NCI-H748 treated with DMSO at 0.1 percent for 48 hours (cell line): ENCODE measurements at places on chromosomes 6 and 20.

GRCh38 chr6:29737707-29738630, 14.7 kb downstream of the HLA-F start:
- peak; percentile 48 for DNase-seq

DNA sequence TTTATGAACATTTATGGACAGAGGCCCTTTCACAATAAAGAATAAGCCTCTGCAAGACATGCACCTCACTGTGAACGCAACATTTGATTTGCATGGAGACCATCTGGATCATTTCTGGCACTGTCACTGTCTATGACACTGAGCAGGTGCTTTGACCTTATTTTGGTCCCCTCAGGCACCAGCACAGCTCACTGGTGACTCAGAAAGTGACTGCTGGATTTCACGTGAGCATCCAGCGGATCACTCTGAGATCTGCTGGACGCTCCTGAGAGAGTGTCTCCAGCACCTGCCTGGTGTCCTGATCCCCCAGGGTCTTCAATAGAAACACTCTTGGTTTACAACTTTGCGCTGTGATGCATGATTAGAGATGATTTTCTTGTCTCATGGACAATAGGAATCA, 375.7 kb downstream of the TENT5A start:
- no peak for DNase-seq

- DNase-seq: no peak
Observed at GRCh38 chr6:165895421-165896165, 232.6 kb upstream of the PDE10A start.

DNA sequence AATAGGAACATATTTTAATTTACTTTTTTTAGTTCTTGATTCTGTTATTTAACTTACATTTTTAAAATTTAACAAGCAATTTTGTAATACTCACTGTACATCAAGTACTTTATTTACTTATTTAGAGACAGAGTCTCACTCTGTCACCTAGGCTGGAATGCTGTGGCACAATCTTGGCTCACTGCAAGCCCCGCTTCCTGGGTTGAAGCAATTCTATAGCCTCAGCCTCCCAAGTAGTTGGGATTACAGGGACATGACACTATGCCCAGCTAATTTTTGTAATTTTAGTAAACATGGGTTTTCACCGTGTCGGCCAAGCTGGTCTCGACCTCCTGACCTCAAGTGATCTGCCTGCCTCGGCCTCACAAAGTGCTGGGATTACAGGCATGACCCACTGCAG, 7.0 kb downstream of the BTN3A3 start:
- no peak for DNase-seq

GRCh38 chr20:36974660-36975059, 23.2 kb upstream of the SAMHD1 start:
- DNase-seq: no peak

DNA sequence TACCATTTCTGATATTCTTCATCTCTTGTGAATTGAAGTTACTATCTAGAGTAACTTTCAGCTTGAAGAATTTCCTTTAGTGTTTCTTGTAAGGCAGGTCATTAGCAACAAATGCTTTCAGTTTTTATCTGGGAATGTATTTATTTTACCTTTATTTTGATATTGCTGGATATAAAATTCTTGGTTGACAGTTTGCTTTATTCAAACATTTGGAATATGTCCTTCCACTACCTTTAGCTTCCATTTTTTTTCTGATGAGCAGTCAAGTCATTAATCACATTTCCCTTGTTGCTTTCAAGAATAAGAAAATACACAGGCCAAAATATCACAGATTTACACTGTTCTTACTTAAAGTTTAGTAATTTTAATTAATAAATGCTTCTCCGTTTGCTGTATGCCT, 5.7 kb upstream of the NELFCD start:
- DNase-seq: no peak

DNA sequence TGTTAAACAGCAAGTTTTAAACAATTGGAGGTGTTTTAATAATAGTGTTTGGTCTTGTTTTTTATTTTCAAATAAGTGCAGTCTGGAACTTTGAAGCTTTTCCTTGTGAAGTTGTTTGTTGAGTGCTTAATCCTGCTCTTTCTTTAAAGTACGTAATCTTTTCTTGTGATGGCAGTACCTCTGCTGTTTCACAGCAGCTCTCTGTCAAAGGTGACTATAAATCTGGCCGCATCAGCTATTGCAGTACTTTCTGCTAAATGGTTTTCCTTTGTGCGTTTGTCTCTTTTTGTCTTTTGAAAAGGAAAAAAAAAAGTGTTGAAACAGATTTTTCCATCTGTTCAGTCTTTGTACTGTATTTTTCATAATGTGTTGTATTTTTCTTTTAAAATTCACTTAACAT, 12.7 kb downstream of the STXBP5 start:
- no peak for DNase-seq

DNA sequence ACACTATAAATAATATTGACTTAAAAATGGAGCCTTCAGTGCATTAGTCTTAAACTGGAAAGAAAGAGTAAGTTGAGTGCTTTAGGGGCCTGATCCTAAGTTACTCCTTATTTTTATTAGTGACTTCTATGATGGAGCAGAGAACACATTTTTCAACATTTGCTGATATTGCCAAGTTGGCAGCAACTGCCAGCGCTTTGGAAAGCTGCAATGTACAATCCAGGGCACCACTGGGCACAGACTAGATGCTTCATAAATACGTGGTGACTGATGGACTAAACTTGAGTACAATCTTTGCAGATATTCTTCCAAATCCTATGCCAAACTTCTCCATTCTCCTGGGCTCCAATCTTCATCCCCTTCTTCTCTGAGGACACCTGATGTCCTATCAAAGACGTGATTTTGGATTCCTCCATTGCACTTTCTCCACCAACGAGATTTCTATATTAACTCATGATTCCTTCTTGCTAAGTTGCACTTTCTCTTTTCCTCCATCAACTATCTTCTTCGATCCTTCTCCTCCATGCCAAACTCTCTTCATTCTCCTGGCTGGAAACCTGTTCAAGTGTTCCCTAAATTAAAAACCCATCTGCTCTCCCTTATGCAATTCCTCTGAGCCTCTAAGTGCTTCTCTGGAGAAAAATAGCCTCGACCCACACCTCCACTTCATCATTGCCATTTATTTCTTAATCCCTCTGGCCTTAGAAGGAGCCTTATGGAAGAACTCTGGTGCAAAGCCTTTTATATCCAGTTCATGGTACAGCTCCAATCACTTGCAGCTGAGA, 28.5 kb upstream of the PAK5 start:
- DNase-seq: no peak

GRCh38 chr6:39310542-39310941, 3.7 kb downstream of the KCNK17 start:
- no peak for DNase-seq

GRCh38 chr20:45308117-45308778, at the start of gene MATN4:
MATN4 (minus strand) TSS chr20:45308299; CDS start chr20:45305582, 2,717 bp downstream.
- no peak for DNase-seq

- DNase-seq: no peak
Observed at GRCh38 chr20:1823450-1823844, 71.8 kb upstream of the SIRPA start.
